Activated T-helper 9 cell treated with anti-CD3 and anti-CD28 coated beads, Interleukin-2, amount 50 U/mL, for 16 hours (primary cell): ENCODE measurements at places on chromosomes 1 and 21.

DNA sequence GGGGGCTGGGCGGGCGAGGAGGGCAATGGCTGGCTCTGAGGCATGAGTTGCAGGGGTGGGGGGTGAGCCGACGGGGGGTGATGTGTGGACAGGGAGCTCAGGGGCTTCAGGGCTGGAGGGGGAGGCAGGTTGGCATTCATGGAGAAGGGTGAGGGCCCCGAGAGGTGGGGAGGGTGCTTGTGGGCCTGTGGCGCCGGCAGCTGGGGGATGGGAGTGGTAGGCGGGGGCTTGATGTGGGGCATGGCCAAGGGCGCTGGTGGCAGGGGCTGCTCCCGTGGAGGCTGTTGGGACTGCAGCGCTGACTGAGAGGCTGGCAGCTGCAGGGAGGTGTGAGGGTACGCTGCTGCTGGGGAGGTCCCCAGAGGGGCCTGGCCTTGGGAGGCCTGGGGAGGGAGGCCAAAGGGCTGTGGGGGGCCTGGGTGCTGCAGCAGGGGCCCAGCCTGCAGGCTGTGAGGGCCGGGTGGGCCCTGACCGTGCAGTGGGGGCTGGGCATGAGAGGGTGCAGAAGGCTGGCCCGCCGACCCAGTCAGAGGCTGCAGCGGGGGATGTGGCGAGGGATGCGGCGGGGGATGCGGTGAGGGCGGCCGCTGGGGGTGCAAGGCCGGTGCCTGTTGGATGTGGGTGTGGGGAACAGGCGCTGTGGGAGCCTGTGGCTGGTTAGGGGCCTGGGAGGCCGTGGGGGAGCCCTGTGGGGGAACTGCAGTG, 42.7 kb downstream of the SLC45A1 start:
- DNase-seq: no peak

DNA sequence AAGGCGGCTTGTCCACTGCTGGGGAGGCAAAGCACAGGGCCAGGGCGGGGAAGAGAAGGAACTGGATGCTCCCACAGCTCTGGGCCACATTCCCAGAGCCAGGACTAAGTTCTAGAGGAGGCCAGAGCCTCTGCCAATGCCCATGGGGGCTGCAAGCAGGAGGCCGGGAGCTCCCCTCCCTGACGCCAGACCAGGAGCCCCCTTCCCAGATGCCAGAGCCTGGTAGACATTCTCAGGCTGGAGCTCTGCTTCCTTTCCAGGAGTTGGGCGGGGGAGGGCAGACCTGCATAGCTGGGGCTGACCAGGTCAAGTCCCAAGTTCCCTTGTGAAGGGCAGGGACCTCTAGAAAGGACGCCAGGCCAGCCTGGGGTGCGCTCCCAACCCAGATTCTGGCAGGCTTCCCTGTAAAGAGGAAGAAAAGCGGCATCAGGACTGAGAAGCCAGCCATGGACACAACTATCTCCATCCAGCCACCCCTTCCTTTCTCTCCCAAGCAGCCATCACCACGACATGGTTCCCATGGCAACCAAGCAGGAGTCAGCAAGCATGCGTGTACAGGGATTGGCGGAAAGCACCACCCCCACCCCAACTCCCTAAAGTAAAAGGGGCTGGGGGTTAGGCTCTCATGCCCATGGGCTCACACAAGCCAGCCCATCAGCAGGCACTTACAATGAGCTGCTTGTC, 13.4 kb downstream of the KIF21B start:
- no peak for DNase-seq

GRCh38 chr21:27590271-27590670, 623.4 kb upstream of the ADAMTS5 start:
- no peak for DNase-seq

DNA sequence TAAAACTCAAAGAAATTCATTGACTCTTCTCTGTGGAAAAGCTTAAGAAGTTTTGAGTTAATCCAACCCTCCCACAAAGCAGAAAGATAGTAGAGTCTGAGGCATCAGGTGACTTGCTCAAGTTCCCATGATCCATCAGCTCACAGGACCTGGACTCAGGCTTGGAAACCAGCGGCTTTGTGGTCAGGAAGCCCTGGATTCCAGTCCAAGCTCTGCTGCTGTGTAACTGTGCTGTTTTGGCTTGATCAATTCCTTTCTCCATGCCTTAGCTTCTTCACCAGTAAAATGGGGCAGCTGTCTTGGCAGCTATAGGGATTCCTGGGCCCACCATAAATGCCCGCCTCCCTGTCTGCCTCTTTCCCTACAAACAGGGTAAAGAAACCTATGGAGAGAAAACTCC, 180.2 kb downstream of the HIVEP3 start:
- DNase-seq: no peak
